ENCODE measurements at places on chromosomes 5 and 9.
A peak's percentile ranks its signal among the peaks of the same experiment; 100 is the strongest.

DNA sequence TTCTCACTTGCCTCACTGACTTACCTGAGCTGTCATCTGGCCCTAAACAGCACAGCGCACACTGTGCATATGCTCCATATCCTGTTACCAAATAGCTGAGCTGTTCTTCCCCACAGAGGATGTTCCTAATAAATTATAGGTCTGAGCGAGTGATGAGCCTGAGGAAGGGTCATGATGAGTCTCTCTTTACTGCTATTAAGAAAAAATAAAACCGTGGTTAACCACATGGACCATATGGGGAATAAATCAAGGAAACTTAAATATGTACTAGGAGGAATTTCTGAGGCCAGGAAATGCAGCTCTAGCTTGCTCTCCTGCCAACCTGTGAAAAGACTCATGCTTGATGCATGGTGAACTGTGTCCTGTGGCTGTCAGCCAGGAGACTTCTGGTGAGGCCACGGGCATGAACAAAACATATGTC lies 424.8 kb upstream of the DMAC1 start:
- no peak for DNase-seq

DNA sequence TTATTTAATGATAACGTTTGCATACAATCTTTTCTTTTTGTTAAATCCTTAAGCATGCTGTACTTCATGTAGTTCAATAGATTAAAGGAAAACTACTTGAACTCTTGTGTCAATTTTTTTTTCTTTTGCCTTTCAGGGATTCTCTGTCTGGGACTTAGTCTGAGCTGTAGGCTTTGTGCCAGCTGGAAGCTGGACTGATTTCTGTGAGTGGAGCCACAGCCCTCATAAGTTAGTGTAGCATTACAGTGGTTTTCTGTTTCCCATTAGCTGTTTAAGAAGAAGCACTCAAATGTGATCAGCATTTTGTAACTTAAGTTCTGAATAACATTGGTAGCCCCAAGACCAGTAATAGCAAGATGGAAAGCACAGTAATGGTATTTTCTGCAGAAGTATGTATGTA lies 330.6 kb upstream of the MEF2C start:
- no peak for DNase-seq

DNA sequence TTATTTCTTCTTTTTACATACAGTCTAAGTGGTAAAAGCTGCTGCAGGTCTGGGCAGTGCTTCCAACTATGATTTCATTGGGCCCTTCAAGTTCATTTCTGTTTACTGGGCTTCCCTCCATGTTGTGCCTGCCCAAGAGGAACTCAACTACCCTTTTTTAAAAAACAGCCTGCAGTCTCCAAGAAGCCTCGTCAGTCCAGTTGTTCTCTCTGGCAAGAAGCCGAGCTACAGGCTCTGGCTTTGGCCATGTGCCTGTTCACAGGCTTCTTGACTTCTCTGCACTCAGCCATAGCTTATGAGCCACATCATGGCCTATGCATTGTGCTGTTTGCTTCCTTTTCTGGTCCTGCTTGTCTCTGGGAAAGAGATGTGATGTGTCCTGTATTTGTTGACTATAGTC lies 119.7 kb upstream of the PJA2 start:
- DNase-seq = no peak

DNA sequence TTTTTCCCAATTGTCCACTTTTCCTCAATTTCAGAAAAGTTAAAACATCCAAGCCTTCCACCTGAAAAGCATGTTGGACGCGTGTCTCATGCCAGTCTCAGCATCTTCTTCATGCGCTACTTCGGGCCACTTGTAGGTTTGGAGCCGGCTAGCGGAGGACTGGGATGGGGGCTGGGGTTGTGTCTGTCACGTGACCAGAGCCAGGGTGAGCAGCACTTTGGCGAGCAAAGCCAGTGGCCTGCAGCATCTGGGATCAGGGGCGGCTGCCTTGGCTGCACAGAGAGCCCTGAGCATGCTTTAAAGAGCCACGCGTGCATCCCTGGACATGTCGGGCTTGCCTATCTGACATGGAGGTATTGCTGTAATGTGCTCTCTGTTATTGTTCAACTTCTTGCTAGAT lies 41.2 kb downstream of the SLC6A3 start:
- DNase-seq = no peak

GRCh38 chr9:81689343-81690175 lies at the start of gene TLE1:
Gene TLE1 (minus strand): TSS chr9:81689547. CDS start chr9:81688240, 1,307 bp downstream.
- DNase-seq = peak; percentile 99

DNA sequence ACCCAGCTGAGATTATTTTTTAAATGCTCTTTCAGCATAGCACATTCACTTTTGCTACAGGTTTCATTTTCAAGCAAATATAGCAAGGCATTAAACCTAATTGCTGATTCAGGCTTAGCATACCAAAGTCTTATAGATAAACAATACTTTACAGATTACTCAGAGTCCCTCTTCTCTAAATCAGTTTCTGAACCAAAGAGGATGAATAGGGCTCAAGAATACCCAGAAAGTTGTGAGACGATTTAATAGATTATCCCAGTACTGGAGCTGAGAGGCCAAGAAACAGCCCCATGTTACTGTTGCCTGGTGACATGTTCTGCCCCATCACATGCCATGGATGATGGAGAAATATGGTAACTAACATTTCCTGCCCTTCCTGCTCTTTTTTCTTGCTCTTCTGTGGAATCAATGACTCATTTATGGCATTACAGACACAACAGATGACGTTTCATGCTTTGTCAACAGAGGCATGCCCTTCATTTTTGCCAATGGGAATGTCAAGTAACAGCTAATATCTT lies 18.1 kb upstream of the SSBP2 start:
- peak; percentile 50 for DNase-seq

DNA sequence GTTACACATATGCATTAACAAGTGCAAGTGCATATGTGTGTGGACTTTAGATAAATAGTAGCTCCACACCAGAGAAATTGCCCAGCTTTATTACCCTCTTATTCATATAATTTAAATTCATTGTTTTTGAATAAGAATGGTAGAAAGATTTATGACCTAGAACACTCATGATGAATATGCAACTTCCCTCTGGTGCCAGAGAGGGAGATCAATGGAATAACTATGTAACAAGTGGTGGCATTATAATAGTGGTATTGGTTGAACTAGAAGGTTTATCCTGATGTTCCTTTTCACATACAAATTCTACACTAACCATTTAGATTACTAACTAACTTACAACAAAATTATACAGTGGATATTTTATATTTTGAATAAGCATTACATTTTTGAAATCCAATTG lies 607.4 kb downstream of the CDH12 start:
- DNase-seq = no peak

DNA sequence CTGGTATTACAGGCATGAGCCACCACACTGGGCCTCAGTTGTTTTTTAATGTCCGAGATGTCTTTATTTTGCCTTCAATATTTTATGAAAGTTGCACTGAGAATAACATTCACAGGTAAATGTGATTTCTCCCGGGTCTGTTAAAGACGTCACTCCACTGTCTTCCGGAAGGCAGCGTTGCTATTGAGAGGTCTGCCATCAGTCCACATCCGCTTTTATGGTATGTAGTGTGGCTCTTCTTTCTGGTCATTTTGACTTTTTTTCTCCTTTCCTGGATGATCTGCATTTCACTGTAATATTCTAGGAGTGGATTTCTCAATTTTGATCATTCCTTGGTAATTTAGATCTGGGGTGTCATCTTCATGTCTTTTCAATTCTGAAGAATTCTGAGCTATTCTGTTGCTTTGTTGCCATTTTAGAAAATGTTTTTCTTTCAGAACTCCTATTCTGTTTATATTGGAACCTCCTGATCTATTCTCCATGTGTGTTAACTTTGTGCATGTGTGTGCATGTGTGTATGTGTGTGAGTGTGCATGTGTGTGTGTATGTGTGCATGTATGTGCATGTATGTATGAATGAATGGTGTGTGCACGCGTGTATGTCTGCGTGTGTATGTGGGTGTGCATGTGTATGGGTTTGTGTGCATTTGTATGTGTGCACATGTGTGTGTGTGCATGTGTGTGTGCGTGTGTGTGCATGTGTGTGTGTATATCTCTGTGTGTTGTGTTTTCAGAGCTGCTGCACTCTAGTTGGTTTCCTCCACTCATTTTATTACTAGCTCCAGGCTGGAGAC lies 1.9 kb upstream of the LCN1 start:
- DNase-seq = no peak

DNA sequence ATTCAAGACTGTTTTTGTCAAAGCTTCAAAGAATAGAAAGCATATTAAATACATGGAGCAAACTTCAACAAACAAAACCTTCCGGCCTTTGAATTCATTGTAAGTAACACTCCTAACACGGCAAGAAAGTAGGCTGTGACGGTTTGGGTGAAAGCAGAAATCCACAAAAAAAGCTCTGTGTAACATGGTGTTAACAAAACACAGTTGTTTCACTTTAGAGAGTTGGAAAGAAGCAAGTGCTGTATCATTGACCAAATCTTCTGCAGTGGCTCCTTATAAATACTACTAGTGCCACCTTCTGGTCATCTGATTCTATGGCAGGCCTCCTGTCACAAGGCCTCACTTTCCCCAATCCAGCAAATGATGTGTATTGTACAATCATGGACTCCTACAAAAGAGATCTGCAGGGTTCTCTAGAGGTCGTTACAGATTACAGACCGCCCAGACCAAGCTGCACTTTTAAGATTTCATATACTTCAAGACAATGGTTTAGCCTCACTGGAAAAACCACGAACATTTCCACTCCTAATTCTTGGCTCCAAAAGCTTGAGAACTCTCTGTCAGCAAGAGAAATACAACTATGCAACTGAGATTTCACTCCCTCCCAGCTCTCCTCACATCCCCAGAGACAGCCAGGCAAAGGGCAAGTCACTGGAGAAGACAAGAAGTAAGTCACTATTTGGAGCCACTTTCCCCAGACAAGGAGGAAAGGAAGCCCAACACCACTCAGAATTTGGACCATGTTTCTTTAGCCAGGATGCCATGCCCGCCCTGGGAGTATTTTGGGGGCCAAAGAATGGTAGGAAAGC lies 196.2 kb downstream of the DTWD2 start:
- peak; percentile 61 for DNase-seq

Measured in suppressor macrophage treated with lipopolysaccharide for 1 hour (primary cell).